Left renal cortex interstitium (tissue), 4 donors: ENCODE measurements at places on chromosomes 4 and X. TPM values are rescaled to one million over a fixed set of nuclear protein-coding genes. Genes with fewer than 3 reads are reported as not detected.

- DNase-seq = no peak
Observed at GRCh38 chr4:124804584-124804983, 92.1 kb upstream of the ANKRD50 start.

Gene TMEM156
- 3.7 TPM for polyA plus RNA-seq

DNA sequence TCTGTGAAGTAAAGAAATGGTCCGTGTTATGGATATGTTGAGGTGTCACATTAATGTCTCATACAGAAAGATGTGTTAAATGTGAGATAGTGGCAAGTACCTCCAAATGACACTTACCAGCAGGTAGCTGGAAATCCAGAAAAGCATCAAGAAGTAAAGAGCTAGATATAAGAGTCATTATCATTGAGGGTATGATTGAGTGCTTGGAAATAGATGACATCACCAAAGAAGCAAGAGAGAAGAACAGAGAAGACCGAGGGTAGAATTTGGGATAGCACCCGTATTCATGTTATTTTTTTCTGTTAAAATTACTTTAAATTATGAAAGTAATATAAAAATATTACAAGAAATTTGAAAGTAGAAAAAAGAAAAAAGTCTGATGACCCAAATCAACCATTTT lies 15.7 kb upstream of the EDA start:
- DNase-seq = no peak

DNA sequence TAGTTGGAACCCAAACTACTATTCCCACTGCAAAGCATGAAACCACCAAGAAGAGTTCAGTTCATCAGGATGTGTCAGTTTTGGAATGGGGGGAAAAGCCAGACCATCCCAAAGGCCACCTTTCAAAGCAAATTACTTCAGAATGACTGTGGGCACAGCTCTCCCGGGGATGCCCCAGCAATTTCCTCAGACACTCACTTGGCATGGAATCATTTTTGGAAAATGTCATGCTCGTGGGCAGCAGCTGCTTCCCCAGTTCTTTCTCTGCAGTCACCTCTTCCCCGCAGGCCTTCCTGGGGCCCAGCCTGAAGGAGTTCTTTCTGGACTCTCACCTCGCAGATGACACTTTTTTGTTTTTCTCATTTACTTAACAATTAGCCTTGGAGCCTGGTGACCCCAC lies 350.3 kb downstream of the NR3C2 start:
- DNase-seq = no peak

DNA sequence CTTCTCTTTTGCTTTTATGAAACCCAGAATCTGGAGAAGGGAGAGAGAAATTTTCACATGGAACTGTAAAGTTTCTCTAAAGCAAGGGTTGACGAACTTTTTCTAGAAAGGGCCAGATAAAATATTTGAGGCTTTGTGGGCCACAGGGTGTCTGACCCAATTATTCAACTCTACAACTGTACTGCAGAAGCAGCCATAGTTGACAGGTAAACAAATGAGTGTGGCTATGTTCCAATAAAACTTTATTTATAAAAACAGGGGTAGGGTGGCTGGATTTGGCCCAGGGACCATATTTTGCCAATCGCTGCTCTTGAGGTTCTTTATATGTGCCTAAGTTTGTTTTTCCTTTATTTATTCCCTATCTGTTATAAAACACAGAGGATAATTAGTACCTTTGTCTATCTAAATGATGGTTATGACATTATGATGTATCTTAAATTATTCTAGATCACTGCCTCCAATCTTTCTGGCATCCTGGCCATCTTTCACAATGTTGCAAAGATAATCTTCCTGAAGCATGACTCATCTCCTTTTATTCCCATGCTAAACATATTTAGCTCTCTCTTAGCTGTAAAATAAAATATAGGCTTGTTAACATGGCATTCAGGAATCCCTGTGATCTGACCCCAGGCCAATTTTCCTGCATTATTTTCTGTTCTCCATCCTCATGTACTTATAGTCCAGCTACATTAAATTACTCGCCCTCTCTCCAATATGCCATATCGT lies 106.8 kb upstream of the CBLL2 start:
- DNase-seq = no peak

GRCh38 chrX:137040113-137040794 lies 6.5 kb upstream of the GPR101 start:
- DNase-seq = no peak

- DNase-seq = no peak
Observed at GRCh38 chrX:130080791-130081367, 29.4 kb downstream of the ELF4 start.

- DNase-seq = no peak
Observed at GRCh38 chrX:19907794-19908193, 20.4 kb upstream of the SH3KBP1 start.

GRCh38 chrX:133523526-133523925 lies 108.2 kb upstream of the GPC4 start:
- no peak for DNase-seq

DNA sequence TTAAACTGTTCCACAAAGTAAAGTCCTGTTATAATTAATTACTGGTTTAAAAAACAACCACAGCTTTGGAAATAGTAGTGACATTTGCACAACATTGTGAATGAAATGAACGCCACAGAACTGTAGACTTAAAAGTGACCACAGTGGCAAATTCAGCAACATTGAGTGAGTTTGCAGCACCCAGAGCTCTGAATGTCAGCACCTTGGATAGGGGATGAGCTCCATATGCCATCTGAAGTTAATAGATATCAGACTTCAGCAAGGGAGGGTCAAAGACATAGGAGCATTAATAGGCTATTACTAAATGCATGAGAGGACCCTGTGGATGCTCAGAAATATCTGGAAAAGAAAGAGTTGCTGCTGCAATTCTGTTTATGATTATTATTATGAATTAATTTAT lies 55.3 kb upstream of the KCNIP4 start:
- no peak for DNase-seq

Gene RHOXF2
- polyA plus RNA-seq = not detected

DNA sequence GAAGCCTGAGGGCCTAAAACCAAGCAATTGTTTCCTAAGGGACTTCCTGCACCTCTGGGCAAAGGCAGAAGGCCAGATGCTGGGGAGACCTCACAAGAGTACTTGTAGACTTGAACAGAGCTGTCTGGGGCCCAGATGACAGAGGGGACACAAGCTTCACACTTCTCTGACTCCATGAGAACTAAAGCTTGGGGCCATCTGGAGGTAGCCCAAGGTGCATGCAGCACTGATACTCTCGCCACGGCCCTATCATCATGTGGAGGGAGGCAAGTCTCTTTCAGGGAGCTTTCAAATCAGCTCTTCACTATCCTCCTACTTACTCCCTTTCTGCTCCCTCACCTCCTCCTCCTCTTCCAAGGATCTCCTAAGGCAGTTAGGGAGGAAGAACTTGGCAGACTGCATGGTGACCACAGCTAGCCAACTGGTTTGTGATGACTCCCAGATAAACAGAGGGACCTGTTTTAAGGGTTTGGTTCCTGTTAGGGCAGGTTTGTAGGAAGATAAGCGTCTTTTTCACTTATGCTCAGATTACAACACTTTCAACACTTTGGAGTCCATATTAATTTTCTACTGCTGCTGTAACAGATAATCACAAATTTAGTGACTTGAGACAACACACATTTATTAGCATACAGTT lies 23.8 kb downstream of the MSL3 start:
- no peak for DNase-seq

Gene EVC2
- polyA plus RNA-seq = 11.0 TPM

DNA sequence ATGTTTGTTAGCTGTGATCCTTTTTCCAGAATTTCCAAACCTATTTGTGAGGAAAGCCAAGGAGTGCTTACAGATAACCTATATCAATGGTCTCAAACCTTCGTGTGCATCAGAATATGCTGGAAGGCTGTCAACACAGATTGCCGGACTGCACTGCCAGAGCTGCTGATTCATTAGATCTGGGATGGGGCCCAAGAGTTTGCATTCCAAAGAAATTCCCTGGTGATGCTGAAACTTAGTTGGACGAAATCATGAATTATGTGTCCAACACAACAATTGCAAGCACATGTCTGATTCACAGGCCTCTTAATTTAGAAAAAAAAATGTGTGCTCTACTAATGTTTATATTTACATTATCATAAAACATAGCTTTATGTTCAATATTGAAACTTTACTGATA lies 544.0 kb upstream of the AMOT start:
- DNase-seq = no peak

Gene MTMR1
- polyA plus RNA-seq = 27.0 TPM

GRCh38 chr4:75343333-75343732 lies 170.9 kb downstream of the RCHY1 start:
- no peak for DNase-seq

GRCh38 chr4:67980512-67980911 lies 17.2 kb upstream of the TMPRSS11A start:
- no peak for DNase-seq

GRCh38 chrX:30010471-30010870 lies 204.9 kb upstream of the MAGEB2 start:
- no peak for DNase-seq

- DNase-seq = no peak
Observed at GRCh38 chr4:84849051-84849640, 117.3 kb downstream of the WDFY3 start.

- DNase-seq = no peak
Observed at GRCh38 chrX:2536141-2536540, 35.4 kb upstream of the DHRSX start.

GRCh38 chr4:87506974-87507701 lies 22.0 kb downstream of the SPARCL1 start:
- DNase-seq = no peak

DNA sequence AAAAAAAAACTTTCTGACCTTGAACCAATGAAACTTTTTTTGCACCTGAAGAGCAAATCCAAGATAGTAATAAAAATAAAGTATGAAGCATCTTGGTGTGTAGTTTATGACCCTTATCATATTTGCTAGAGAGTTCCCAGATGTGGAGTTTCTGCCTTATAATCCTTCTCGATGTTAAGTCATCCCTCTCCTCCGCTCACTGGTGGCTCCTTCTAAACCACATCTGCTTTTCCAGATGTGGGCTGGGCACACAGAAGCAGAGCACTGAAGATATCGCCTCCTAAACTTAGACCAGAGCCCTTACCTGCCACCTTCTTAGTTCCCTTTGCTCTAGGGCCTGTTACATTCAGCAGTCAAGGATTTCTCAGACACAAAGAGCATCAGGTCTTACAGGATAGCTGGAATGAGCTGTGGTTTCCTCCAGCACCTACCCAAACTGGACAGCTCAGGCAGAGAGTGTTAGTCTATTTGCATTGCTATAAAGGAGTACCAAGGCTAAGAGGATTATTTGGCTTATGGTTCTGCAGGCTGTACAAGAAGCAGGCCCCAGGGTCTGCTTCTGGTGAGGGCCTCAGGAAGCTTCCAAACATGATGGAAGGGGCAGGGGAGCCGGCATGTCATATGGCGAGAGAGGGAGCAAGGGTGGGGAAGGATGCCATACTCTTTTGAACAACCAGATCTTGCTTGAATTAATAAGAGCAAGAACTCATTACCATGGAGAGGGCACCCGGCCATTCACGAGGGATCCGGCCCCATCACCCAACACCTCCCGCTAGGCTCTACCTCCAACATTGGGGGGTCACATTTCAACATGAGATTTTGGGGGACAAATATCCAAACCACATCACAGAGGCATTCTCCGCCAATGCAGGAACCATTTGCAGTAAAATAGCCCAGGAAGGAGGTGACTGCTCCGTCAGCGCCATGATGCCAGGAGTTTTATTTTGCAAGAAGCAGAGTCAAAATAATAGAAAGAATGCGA lies 75.6 kb upstream of the HELT start:
- DNase-seq = no peak

GRCh38 chr4:177118596-177118995 lies 191.1 kb upstream of the NEIL3 start:
- DNase-seq = no peak

DNA sequence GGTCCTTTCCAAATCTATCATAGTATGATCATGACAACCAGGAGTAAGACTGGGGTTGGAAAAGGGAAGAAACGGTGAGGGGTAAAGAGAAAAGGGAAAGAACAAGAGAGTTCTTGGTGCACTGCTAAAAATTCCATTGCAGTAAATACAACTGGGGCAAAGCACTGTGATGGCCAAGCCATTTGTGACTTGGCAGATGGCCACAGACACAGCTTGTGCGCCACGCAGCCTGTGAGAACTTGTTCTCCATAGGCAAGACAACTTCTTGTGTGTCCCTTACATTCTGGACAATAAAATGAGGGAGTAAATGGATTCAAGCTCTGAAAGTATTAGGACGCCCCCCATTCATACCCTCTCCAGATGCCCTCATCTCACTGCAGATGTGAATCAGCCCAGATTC lies 10.9 kb downstream of the MFAP3L start:
- DNase-seq = no peak

- no peak for DNase-seq
Observed at GRCh38 chr4:129515356-129515755, 419.4 kb downstream of the C4orf33 start.

Gene STBD1
- polyA plus RNA-seq = 2.2 TPM
